ENCODE measurements at places on chromosomes 6 and 20. TPM values are rescaled to one million over a fixed set of nuclear protein-coding genes. Genes with fewer than 3 reads are reported as not detected.

HUS1B gene
- total RNA-seq = 1.5 TPM

PRPH2 gene
- 2.0 TPM for total RNA-seq

TBXT gene
- total RNA-seq = not detected

KCNK5 gene
- total RNA-seq = 4.8 TPM

PM20D2 gene
- total RNA-seq = 13.2 TPM

SLCO4A1 gene
- 51.2 TPM for total RNA-seq

NKX2-4 gene
- not detected for total RNA-seq

PKIB gene
- 0.43 TPM for total RNA-seq

PCSK2 gene
- 1.6 TPM for total RNA-seq

All from uterus (tissue), 4 donors.